Lower lobe of right lung (tissue), 2 donors: ENCODE measurements at places on chromosomes 6 and 20.
A peak's percentile ranks its signal among the peaks of the same experiment; 100 is the strongest.

DNA sequence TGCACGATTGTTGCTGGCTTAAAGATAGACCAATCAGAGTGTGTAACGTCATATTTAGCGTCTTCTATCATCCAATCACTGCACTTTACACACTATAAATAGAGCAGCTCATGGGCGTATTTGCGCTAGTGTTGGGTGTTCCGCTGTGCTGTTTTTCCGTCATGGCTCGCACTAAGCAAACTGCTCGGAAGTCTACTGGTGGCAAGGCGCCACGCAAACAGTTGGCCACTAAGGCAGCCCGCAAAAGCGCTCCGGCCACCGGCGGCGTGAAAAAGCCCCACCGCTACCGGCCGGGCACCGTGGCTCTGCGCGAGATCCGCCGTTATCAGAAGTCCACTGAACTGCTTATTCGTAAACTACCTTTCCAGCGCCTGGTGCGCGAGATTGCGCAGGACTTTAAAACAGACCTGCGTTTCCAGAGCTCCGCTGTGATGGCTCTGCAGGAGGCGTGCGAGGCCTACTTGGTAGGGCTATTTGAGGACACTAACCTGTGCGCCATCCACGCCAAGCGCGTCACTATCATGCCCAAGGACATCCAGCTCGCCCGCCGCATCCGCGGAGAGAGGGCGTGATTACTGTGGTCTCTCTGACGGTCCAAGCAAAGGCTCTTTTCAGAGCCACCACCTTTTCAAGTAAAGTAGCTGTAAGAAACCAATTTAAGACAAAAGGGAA, 57.9 kb downstream of the TRIM38 start:
- peak; percentile 82 for DNase-seq

DNA sequence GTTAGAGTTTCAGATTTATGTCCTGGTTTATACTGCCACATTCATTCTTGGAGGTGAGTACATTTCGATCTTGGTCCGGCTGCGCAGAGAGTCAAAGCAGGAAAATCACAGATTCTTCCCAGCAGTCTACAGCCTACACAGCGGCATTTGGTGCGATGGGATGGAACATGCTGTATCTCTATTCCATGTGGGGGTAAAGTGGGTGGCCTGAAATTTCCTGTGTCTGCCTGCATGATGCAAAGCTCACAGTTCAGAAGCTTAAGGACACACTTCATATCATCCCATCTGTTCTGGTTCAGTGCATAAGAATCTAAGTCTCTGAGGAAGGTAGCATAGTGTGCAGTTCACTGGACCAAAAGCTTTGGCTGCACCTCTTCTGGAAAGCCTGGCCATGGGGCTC, at the start of gene DEFB127:
Gene DEFB127 (plus strand): TSS at position 301 of the 400 bp plus-strand sequence. CDS start 91 bp downstream, at position 392.
- no peak for DNase-seq

DNA sequence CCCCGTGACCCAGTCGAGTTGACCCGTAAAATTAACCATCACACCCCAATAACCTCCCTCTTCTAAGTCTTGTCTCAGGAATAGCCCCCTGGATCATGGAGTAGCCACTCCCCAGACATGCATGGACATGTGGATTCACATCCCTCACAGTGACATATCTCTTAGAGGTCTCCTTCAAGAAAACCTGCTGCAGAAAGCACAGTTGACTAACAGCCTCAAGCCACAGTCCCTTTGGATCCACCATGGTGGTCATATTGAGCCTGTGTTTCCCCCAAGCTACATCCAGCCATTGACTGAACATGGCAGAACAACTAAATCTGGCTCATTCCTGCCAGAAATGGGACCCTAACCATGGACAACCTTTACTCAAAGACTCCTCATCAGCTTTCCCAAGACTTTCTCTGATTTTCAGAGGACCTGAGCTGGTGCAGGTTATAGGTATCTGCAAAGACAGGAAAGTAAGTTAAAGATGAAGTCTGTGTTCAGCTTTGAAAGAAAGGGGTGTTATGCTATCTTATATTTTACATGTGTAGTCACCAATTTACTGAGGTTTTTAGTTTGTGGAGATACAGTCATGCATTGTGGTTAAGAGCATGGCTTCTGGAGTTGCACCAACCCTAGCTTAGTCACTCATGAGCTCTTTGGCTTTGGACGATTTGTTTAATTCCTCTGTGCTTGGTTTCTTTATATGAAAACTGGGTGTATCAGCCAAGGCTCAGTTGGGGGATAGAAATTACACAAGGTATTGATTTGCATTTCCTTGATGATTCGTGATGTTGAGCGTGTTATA, 219.1 kb downstream of the MYLK4 start:
- no peak for DNase-seq

DNA sequence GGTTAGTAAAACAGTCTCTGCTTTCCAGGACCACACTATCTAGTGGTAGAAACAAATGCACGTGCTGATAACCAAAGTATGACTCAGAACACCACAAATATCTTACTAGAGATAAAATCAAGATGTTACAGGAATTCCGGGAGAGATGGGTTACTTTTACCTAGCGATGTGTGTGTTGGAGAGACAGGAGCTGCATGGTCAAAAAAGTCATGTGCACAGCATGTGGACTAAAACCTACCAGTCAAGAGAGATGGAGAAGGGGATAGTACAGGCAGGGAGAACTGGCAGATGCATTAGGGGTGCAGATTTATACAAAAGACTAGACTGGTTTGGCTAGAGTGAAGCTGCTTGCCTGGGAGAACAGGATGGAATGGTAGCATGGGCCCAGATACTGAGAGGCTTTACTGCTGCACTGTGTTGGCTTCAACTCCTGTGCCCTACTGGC, 75.3 kb upstream of the MRAP2 start:
- DNase-seq, result no peak

DNA sequence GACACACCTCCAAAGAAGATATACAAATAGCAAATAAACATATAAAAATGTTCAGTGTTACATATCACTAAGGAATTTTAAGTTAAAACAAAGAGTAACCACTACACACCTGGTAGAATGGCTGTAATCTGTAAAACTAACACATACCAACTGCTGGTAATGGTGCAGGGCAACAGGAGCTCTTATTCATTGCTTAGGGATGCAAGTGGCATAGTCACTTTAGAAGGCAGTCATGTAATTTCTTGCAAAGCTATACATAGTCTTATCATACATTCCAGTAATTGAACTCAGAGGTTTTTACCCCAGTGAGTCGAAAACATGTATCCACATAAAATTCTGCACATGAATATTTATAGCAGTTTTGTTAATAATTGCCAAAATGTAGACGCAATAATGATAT, 906.8 kb upstream of the CITED2 start:
- no peak for DNase-seq

DNA sequence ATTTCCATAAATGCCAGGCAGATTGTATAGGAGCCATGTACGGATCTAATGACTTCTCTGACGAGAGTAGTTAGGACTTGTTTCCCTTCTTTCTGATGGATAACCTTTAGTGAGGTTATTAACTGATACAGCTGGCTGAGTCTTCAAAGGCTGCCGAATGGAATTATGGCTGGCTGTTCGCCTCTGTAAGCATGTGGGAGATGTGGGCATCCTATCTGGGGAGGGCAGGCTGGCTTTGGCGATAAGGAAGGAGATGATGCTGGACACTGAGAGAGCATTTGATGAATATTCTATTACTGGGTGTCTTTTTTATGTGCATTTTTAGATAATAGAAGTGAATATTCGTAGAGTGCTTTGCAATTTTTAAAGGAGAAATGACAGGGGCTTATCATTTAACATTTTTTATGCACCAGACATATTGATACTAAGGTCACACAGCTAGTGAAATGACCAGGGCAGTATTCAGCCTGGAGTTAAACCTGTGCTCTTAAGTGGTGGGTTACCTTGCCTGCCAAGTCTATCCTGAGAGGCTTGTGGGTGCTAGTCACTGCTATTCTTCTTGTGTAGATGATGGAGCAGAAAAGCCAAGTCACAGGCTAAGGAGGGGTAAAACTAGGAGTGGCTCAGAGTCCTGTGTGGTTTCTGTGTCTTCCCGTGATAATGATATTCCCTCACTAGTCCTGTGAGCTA, 3.1 kb downstream of the PBOV1 start:
- no peak for DNase-seq

DNA sequence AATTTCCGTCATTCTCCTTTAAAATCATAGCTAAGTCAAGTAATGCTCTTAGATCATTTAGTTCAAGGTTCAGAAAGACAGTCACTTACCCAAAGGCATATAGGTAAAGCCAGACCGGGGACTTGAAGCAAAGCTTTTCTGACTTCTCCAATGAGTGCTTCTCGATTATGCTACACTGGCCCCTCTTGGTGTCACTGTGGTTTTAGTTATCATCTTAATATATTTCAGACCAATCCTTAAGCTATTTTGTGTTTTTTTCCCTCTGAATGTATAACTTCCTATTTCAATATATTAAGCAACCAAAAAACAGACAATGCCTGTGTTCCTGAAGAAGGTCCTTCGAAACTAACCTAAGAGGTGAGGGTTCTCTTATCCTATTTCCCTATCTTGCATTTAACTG, 3.9 kb downstream of the PRDM1 start:
- no peak for DNase-seq

GRCh38 chr6:157433678-157434081, 52.7 kb downstream of the ZDHHC14 start:
- no peak for DNase-seq

GRCh38 chr6:62037445-62037844, 248.6 kb downstream of the KHDRBS2 start:
- DNase-seq, result no peak

DNA sequence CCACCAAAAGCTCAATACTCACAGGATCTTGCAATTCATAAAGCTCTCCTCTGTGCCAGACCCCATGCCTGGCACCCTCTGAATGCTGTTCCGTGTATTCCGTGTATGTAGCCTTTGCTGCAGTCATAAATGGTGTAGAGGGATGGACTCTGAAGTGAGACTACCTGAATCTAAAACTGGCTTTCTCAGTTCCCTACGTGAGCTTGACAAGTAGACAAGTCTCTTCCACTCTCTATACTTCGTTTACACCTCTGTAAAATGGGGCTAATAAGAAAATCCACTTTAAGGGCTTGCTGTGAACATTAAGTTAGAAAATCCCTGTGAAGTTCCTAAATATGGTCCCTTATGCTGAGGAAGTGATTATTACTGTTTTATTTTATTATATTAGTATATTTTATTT, 31.5 kb downstream of the PPP1R16B start:
- DNase-seq, result no peak

DNA sequence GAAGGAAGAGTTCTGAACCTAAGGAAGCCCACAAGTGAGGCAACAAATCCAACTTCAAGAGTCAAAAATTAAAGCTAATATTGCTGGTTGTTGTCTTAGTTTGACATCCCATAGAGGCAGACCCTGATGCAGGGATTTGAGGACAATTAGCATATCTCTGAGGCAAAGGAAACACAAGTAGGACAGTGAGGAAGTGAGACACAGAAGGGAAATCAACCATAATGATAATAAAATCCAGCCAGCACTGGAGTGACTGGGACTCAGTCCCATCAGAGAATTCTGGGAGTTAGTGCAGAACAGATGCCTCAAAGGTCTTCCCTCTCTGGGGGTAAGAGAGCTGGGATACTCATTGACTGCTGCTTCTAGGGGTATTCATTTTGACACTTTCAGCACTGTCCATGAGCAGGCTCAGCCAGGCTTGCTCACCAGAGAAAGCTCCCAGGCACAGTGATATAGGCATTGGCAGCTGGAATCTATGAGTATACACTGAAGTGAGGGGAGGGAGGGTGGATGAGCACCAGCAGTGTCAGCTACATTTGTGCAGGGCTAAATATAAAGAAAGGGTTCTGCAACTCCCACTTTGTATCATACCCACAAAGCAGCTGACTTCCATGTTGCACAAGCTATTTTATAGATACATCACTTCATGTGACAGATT, 43.4 kb upstream of the SPTLC3 start:
- no peak for DNase-seq

- DNase-seq, result peak; percentile 68
Observed at GRCh38 chr6:170291271-170292110, 613 bp upstream of the DLL1 start.

- DNase-seq, result no peak
Observed at GRCh38 chr6:125224231-125224861, 70.8 kb downstream of the TPD52L1 start.

DNA sequence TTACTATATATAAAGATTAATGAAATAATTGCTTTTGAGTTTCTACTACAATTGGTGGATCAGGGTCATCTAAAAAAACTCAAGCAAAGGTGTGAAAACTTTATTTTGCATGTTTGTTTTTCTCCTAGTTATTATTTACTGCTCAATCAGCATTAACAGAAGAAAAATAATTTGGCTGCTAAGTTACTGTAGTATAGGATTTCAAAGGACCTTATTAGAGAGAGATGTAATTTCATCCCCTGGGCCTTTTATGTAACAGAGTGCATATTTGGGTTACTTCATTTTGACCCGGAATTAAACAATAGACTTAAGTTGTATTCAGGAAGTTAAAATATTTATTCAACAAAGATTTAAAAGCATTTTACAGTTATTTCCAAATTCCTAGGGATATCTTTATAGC, 49.8 kb downstream of the EYA4 start:
- DNase-seq, result no peak

- DNase-seq, result no peak
Observed at GRCh38 chr6:102623201-102623600, 1229.7 kb downstream of the GRIK2 start.

- no peak for DNase-seq
Observed at GRCh38 chr6:13328875-13329183, 492 bp upstream of the TBC1D7 start.

DNA sequence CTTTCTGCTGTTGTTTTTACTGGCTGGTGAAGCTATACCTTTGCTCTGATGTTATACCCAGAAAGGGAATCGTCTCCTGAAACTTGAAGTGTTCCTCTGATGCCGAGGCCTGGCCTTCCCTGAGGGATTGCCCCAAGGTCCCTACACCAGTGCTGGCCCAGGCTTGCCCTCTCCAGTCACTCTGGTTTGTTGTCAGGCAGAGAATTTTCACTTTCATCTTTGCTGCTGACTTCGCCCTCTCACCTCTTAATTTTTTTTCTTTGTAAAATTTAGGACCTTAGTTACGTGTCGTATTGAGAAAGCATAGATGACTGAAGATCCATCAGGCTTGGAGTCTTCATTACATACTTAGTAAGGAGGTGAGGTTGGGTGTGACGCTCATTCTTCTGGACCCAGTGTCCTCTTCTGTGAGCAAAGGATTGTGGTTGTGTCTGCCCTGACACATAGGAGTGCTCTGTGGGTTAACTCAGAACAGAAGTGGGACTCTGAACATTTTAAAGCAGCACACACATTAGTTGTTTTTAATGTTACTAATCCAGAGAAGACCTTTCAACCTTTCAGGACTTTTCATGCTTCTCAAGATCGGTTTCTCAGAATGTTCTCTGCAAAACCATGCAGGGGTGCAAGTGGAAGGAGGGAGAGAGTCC, 45.4 kb downstream of the TULP4 start:
- DNase-seq, result no peak

GRCh38 chr6:123520217-123520616, 116.5 kb downstream of the TRDN start:
- no peak for DNase-seq

- DNase-seq, result no peak
Observed at GRCh38 chr6:12335131-12335527, 45.0 kb downstream of the EDN1 start.

GRCh38 chr20:37850724-37851355, 52.1 kb upstream of the VSTM2L start:
- DNase-seq, result no peak

GRCh38 chr6:160810238-160810637, 108.2 kb downstream of the PLG start:
- no peak for DNase-seq
